GM04503 (cell line): ENCODE measurements at places on chromosomes 6 and 20.

DNA sequence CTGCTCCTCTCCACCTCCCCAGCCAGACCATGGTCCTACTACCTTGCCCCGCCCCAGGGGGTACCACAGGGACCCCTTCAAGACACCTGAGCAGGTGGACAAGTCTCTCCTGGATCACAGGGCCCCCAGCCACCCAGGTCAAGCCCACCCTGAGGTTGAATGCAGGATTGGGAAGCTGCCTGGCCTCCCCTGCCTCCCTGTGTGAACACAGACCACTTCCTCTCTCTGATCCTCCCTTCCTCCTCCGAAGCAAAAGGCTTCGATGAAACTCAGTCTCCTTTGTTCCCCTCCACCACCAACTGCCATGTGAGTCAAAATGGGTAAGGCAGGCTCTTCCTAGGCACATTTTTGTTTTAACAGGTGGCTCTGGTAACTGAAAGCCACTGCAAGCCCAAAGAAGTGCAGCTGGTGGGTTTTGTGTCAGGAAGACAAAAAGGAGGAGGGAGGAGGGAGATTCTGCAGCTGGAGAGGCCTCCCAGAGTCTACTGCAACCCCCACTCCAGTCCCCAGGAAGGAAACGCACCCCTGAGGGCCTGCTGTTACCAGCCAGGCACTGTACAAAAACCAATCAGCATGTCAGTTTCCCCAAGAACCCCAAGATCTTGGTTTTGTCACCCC, 5.4 kb downstream of the ADA start:
- DNase-seq, result no peak

DNA sequence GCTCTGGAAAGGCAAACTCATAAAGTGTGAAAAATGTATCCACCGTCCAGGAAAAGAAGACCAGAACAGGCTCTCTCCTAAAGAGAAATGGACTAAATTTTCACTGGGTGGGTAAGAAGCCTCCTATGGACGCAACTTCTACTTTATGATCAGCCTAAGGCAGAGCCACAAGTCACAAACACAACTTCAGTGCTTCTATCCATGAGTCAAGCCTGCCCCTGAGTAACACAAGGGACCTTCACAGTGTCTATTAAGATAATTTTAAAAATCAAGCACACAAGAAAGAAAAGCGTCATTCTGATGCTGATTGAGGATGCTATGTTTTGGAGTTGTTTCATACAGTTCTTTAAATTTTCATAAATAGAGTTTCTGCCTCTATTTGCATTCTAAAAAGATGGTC, 601.7 kb upstream of the ARID1B start:
- no peak for DNase-seq

DNA sequence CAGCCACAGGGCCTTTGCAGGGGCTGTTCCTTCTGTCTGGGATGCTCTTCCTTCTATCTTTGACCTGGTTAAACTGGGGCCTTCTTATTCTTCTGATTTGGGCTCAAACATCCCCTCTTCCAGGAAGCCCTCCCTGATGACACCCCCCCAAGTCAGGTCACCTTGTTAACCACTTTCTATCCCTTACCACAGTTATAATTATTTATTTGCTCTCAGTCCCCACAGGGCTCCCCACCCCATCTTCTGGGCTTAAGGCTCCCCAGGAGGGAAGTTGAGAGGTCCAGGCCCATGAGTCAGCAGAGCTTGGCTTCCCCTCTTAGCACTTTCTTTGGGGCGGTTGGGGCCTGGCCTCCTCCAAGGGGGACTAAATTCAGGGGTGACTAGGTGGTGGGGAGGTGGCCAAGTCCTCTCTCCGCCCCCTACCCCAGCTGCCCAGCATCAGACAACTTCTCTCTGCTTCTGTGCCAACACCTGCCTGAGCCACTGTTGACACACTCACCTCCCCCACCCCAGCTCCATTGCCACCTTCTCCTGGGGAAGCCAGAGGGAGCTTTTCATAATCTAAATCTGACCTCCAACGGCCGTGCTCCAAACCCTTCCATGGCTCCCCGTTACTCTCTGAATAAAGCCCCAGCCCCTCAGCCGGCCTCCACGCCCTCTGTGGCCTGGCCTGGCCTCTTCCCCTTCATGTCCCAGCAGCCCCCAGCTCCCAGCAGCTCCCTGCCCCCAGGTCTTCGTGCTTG, 70.0 kb downstream of the CEBPB start:
- DNase-seq, result no peak

- DNase-seq, result no peak
Measured at GRCh38 chr6:113004470-113005270, 657.5 kb downstream of the RFPL4B start.

DNA sequence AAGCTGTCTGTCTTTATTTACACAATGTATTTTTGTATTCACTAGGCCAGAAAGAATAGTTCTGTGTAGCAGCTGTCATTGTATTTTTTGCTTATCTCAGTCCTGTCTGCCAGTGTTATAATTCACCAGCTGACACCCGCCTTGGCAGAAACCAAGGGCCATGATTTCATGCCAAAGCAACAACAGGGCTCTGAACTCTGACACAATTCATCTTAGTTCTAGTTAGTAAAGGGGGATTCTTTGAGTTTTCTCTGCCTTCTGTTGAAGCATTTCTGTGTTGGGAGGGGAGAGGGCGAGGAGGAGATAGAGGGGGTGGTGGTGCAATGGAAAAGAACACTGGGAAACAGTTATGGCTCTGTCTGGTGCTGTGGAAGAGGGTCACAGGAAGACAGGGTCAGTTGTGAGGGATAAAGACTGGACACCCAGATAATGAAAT, 684.6 kb upstream of the MARCKS start:
- DNase-seq, result no peak
